Bone marrow (tissue), 2 donors: ENCODE measurements at places on chromosomes 7 and 10.

- DNase-seq: no peak
Measured at GRCh38 chr10:111148025-111148424, 71.2 kb downstream of the ADRA2A start.

DNA sequence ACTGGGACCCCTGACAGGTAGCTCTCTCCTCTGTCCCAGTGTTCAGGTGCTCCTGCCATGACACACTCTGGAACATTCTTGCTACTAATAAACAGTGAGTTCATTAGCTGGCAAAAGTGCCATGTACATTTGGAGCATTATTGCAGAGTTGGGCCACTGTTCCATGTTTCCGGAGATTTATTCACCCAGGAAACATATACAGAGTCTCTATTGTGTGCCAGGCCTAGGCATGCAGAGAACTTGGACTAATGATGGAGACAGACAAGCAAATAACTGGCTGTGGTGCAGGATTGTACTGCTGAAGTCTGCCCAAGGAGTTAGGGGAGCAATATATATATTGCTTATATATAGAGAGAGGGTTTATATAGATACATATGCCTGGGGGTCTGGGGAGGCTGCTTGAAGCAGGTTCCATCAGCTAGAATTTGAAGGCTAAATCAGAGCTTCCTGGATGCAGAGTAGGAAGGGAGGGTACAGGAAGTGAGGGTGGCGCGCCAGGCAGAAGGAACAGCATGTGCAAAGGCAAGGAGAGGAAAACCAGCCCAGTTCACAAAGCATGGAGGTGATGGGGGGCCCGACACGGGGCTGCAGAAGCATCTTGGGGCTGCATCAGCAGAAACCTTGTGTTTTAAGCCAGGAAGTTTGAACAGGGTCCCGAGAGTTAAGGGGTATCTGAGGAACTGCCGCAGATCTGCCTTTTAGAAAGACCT is 22.7 kb upstream of the EEPD1 start:
- no peak for DNase-seq

DNA sequence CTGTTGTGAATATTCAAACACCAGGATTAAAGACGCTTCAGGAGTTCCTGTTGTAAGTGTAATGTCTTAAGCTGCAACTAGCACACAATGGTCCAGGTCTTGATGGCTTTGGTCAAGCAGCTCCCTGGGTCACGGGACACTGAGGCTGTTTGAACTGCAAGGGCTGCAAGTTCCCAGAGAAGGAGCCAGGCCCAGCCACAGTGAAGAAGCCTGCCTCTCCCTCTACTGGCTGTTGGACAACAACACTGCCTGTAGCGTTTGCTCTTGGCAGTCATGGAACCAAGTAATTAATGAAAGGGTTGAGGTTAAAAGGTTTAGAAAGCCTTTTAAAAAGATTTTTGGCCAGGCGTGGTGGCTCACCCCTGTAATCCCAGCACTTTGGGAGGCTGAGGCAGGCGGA is 31.9 kb upstream of the GUSB start:
- no peak for DNase-seq

GRCh38 chr10:84783909-84784308 is 455.5 kb downstream of the CCSER2 start:
- no peak for DNase-seq

- DNase-seq: no peak
Measured at GRCh38 chr10:128071417-128071782, 54.8 kb downstream of the MKI67 start.
